ENCODE measurements at places on chromosomes 1 and 21.

DNA sequence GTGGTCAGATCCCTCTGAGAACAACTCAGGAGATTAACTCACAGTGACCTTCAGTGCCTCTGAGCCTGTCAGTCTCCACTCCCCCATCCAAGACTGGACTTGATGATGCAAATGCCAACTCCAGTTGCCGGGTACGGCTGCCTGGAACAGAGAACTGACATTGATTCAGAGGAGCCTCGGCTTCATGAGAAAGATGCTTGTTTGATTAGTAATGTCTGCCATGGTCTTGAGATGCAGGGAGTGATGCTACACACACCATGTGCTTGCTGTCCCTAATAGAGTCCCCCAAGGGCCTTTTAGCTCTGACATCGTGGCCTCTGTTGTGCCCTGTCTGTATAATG, 51.8 kb upstream of the LRP8 start:
- DNase-seq, result no peak

DNA sequence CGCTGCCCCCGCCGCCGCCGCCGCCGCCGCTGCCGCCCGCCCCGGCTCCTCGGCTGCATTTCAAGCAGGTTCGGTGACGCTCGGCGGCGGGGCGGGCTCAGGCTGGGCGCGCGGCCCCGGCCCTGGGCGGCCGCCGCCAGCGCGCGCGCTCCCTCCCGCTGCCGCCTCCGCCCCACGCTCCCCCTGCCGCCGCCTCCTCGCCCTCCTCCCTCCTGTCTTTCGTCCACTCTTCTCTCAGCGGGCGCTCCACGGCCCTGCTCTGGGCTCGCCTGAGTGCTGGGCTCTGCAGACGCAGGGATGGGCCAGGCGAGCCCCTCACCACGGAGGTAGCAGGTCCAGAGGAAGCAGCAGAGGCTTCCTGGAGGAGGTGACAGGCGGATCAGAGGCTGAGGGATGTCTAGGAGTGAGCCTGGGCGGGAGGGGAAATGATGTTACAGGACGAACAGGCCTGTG, at the start of gene LRP8:
Gene LRP8 (minus strand): TSS at position 62 of the 453 bp plus-strand sequence. CDS start 158 bp downstream, outside the sequence.
- DNase-seq, result peak; percentile 12

DNA sequence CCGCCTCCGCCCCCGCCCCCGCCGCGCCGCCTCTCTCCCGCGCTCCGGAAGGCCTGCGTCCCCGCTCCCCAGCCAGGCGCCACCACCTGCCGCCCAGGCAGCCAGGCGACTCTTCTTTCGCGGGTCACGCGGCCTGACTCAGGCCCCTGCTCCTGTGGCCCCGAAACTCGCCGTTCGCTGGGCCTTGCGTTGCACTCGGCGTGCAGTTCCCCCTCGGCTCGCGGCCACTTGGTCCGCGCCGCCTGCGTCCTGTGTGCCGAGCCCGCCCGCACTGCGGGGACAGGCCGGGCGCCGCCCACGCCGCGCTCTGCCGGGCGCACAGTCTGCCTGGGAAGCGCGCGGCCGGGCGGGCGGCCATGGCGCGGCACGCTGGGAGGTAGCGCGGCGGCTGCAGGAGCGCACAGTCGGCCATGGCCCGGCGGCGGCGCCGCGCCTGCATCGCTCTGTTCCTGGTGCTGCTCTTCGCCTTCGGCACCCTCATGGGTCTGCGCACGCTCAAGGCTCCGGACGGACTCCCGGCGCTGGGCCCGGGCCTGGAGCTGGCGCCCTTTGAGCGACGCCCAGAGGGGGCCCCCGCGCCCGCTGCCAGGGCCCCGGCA, at the start of gene MANEAL:
Gene MANEAL (plus strand): TSS at position 75 of the 599 bp plus-strand sequence. CDS start 336 bp downstream, at position 411.
- no peak for DNase-seq

GRCh38 chr1:198168227-198168626, 11.4 kb downstream of the NEK7 start:
- no peak for DNase-seq

- no peak for DNase-seq
Observed at GRCh38 chr1:112508278-112509004, at the start of gene WNT2B. WNT2B (plus strand) TSS chr1:112508965; CDS start chr1:112509263, 298 bp downstream.

- DNase-seq, result no peak
Observed at GRCh38 chr1:180178511-180179161, 24.0 kb downstream of the QSOX1 start.

DNA sequence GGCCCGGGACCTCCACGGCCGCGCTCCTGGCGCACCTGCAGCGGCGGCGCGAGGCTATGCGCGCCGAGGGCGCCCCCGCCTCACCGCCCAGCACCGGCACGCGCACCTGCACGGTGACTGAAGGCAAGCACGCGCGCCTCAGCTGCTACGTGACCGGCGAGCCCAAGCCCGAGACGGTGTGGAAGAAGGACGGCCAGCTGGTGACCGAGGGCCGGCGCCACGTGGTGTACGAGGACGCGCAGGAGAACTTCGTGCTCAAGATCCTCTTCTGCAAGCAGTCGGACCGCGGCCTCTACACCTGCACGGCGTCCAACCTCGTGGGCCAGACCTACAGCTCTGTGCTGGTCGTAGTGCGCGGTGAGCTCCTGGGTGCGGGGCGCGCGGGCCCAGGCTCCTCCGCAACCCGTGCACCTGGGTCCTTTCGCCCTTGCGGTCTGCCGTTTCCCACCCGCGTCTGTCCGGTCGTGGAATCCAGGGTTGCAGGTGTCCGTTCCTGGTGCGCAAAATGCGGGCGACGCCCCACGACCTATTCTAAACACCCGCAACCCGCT, 4.6 kb downstream of the OBSCN start:
- DNase-seq, result no peak

DNA sequence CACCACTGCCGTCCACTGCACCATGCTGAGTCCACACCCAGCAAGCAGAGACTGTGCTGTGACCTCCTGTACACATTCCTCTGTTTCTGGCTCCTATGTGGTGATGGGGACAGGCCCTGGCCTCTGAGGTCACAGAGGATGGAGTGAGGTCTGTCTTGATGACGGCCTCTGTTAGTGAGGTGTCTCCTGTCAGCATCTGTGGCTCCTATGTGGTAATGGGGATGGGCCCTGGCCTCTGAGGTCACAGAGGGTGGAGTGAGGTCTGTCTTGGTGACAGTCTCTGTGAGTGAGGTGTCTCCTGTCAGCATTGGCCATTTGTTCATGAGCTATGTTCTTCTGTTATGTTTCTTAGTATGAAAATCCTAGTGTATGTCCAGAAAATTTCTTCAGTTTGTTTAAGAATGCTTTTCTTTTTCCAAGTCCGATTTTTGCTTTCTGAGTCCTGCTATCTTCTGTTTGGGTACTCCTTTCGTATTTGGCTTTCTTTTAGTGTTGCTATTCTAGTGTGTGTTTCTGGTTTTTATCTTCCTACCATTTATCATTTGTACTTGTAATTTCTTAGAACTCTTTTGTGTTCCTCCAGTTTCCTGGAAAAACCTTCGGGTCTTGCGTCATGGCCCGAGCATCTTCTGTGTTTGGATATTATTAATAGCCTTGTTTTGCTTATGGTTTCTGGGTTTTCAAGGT, 13.4 kb downstream of the SNAP47 start:
- no peak for DNase-seq

- DNase-seq, result no peak
Observed at GRCh38 chr1:234997201-234997895, 131.3 kb downstream of the TOMM20 start.

DNA sequence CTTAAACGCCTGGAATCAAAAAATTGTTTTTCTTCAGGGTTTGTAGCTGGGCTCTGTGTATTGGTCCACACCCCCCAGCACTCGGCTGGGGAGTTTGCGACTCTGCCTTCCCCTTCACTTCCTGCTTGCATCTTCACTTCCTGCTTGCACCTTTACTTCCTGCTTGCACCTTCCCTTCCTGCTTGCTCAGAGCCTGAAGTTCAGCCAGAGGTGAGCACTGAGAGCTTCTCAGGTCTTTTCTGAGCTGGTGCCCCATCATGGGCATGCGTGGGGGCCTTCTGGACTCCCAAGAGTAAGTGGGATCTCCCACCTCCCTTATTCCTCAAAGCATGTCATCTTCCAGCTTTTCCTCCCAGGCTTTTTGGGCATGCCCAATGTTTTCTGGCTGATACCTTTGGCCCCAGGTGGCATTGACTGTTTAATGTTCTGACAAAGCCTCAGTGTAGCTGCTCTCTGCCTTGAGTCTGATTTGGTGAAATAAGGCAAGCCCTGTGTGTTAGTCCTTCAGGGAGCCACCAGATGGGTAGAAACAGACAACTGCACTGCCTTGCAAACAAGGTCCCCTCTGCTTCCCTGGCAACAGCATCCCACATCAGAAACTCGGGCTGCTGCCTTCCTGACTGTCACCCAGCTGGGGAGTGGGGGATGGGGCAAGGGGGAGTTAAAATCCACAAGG, 3.5 kb downstream of the KRTAP10-2 start:
- DNase-seq, result no peak

- no peak for DNase-seq
Observed at GRCh38 chr1:232472485-232473041, 157.4 kb downstream of the SIPA1L2 start.

DNA sequence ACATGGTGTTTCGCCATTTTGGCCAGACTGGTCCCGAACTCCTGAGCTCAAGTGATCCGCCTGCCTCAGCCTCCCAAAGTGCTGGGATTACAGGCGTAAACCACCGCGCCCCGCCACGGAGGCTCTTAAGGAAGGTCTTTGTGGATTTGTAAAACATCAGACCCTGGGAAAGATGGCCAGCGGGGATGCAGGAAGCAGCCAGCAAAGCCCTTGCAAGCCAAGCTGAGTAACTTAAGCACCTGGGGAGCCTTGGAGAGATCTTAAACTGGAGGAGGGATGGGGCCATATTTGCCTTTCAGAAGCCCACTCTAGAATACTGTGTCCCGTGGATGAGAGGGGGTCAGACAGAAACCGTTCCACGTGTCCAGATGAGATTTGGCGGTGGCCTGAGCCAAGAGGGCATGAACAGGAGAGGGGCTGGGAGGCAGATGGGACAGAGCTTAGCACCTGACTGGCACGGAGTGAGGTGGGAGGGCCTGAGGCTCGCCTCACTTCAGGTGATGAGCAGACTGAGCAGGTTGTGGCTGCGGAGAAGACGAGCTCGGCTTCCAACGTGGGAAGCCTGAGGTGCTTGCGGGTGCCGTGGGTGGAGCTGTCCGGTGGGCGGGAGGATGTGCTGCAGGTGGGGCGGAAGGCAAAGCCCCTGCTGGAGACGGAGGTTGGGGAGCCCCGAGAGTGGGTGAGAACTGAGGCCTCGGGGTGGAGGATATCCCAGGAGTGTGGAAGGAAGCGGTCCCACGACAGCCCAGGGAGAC, 11.7 kb downstream of the C1orf216 start:
- DNase-seq, result no peak

DNA sequence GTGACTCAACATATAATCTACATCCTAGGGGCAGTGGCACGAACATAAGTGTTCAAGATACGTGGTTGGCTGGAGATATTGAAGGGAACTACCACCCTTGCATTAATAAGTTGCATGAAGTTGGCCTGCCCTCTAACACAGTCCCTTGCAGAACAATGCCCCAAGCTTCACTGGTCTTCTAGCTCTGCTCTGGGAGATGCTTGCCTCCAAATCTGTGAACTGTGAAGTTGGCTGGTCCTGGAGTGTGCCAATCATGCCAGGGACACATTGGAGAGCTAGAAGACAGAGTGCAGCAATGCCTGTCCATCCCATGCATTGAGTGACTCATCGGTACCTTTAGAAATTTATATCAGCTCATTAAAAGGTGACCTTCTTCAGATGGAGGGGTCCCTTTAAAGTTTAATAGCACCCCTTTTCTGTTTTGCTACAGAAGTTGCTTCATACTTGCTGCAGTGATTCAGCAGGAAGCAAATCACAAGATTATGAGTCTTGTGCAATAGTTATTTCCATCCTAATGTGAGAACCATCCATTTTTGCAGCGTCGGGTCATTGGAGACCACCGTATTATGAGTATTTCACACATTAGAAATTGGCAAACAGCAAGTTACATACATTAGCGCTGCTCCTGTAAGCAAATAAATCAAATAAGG, 55.2 kb upstream of the KAZN start:
- DNase-seq, result no peak

DNA sequence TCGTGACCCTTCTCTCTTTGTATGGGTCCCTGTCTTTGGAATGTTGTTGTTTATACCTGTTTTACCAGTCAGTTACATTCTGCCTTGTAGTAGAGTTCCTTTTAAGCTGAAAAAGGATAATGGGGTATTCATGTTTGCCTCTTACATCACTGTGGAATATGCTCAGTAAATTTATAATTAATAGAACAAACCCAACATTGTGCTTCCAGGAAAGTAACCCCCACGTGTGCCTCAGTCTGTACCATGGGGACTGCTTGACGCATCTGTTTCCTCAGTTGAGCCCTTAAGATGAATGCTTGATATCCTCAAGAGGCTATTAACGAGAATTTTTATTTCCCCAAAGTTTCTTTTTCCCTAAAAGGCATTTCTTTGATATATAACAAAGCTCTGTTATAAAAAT, 73.4 kb downstream of the ST6GALNAC3 start:
- no peak for DNase-seq

DNA sequence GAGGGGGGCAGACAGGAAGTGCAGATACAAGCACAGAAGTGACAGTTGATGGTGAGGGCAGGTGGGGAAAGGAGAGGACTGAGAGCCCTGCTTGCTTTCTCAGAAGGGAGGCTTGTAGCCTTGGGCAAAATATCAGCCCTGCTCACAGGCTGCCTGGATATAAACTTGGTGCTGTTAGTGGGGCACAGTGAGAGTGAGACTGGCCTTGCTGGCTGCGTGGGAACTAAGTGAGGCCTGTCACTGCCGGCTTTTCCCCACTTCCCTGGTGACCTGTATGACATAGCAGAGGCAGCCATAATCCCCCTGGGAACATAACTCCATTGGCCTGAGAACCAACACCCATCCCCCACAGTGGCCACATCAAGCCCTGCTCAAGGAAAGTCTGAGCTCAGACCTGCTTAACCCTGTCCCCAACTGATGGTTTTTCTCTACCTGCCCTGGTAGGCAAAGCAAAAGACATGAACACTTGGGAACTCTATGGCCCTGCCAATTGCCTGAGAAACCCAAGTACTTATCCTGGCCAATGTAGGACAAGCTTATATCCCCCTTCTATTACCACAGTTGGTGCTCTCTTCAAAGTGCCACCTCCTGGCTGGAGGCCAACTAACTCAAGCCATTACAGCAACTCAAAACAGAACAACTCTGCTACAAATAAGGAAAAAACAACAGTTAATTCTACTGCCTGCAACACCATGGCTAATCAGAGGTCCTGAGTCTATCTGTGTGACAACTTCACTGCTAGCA, 472.7 kb downstream of the PLPP3 start:
- DNase-seq, result no peak

All from NCI-H1417 treated with DMSO at 0.1 percent for 48 hours (cell line).